ENCODE measurements at places on chromosomes 4 and X.

DNA sequence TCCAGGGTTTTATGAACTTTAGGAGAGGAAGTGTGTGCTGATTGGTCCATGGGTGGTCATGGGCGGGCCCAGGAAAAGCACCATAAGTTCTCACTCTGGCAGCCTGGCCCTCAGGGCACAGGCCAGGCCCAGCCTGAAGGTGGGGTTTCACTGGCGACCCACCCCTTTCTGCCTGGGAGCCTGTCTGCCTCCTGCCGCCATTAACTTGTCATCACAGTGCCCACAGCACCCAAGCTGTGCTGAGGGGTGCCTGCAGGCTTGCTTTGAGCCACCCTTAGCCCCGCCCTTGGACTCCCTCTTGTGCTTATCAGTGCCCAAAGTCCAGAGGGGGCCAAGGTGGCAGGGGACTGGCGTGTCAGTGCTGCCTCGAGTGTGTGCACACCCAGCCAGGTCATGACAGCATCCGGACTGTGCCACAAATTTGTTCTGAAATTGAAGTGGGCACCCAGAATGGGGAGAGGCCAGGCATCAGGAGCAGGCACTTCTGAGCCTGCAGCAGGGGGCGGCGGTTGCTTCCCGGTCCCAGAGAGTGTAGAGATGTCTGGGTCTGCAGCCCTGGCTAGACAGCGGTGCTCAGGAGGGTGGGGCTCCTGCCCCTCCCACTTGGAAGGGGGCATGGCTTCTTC, 455.6 kb downstream of the TMA16 start:
- no peak for DNase-seq

DNA sequence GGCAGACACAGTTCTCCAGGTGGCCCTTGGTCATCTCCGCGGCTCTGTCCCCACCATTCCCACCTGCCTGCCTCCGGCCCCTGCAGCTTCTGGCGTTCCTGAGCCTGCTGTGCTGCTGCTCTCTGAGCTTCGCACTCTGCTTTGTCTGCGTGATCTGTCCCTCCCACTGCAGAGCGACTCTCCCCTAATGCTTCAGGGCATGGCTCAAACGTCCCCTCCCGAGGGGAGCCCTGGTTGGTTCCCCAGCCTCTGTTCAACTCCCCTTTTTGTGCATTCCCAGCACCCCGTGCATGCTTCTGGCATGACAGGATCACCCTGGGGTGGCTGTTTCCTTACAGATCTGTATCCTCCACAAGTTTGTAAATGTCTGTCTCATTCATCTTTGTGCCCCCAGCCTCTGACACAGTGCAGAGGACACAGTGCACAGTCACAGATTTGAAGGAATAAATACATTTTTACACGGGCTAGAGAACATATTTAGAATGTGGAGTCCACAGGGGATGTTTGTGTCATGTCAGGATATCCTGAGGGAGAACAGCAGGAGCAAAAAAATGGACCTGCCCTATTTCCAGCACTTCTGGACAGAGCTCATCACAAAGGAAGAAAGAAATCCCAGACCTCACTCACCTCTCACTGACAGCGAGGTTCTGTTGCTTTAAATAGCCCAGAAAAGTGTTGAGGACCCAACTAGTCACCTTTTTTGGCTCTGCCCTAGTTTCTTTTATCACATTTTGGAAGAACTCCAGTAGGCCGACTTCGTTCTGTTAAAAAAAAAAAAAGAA, 72.6 kb downstream of the GATB start:
- DNase-seq: no peak

DNA sequence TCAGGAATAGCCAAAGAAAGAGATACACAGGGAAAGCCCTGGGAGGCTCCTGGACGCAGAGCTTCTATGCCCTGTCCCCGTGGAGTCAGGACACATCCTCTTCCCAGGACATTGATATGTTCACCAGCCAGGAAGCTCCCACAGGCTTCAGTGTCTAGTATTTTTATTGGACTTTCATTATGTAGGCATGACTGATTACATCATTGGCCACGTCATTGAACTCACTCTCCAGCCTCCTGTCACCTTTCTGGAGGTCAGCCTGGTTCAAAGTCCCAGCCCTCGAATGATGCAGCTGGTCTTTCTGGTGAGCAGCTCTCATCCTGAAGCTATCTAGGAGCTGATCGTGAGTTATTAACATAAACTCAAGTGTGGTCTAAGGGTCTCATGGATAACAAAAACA, 104.1 kb downstream of the CPEB2 start:
- DNase-seq: no peak

DNA sequence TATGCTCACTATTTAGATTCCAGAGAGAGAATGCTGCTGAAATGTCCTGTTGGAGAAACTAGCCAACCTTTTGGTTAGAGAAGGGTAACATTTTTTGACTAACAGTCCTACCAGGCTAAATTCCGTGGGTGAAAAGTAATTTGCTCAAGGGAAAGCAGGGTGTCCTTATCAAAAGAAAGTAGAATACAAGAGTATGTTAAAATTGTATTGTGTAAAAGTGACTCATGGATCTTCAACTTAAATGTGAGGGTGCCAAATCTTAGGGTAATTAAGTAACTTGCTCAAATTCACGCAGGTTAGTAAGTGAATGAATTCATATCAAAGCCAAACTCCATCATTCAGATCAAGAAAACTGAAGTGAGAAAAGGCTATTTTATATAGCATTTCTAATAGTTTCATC, 81.7 kb downstream of the PCDH7 start:
- no peak for DNase-seq

GRCh38 chr4:7055111-7055989, 12.2 kb downstream of the TADA2B start:
- DNase-seq: no peak

DNA sequence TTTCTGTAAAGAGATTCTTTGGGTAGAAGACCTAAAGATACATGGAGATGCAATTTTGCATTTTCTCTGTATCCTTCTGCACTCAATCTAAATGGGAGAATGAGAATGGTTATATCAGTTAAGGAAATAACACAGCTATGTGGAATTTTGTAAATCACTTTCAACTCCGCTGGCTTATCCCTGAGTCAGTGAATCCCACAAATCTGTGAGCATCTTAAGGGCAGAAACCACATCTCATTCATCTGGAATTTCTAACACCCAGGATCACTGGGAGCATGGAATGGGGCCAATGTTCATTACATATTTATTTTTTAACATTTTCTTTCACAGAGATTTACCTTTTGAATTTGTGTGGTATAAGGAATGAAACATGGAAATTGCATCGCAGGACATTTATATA, 167.8 kb downstream of the CFAP47 start:
- DNase-seq: no peak

DNA sequence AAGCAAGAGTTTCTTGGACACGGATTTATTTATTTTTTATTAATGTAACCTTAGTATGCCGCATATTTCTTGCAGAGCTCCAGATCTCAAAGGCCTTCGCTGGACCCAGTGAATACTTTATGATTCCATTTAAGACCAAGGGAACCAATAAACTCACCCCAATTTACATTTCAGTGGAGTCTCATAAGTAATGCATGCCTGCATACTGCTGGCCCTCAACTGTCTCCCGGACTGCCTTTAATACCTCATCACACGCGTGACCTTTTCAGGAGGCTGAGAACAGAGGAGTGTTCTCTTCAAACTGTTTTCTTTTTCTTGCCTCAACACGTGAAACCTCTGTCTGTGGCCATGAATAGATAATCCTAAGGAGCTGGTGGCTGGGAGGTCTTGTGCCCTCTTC, 240.9 kb downstream of the STIM2 start:
- DNase-seq: no peak

DNA sequence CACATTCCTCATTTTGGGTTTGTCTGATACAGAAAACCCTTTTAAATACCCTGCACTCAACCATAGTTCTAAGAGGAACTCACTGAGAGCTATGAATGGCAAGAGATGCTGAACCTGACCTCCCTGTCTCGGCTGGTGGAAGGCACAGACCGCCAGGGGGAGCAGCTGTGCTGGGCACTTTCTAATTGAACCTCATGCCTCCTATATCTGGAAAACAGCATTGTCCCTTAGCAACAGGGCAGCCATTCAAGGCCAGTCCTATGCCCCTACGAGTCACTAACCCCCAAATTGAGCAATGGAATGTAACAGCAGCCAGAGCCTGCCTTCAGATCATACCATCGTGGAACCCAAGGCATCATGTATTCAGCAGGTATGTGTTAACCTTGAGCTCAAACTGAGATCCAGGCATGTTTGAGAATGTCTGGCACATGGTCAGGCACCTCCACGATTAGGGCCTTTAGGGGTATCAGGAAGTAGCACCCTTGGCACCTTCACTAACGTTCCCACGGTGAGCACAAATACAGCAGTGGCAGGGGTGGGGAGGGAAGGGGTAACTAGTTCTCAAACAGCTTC, 5.1 kb downstream of the USP27X start:
- DNase-seq: peak; percentile 63

DNA sequence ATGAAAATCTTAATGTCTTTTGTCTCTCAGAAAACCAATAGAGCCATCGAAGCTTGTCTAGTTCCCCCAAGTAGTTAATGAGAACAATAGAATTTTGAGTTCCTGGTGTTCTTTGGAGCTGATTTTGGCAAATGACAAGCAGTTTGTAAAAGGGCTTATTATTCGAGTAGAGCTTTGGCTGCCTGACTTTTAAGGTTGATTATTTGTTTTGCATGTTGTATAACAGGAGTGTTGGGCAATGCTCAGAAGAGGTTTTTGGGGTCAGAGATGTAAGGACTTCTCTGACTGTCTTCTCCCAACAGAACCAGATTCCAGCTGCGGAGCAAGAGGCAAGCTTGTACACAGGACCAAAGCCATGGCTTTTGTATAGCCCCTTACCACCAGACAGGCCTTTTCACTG, 30.0 kb downstream of the ZCCHC12 start:
- no peak for DNase-seq

DNA sequence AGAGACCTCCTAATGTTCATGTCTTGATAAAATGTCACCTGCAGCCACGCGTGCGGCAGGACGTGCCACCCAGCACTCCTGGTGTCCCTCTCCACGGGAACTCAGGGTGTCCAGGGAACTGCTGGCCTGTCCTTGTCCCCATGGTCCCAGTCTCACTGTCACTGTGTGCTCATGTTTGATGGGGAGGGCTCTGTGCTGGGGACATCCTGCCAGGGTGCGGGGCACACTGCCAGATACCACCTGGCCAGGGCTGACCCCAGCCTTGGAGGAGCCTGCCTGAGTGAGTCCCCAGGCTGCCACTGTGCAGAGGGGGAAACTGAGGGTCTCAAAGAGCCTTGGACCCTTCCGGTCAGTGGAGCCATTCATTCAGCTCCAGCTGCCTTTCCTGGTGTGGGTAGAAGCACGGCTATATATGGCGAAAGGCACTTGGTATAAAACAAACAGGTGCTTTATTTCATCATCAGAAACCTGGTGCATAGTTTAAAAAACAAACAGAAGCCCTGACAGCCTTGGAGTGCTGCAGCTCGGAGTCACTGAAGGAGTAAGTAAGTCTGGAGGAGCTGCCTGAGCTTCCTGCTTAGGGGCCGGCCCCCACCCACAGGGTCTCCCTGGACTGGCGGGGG, 33.0 kb downstream of the NOP14 start:
- no peak for DNase-seq

DNA sequence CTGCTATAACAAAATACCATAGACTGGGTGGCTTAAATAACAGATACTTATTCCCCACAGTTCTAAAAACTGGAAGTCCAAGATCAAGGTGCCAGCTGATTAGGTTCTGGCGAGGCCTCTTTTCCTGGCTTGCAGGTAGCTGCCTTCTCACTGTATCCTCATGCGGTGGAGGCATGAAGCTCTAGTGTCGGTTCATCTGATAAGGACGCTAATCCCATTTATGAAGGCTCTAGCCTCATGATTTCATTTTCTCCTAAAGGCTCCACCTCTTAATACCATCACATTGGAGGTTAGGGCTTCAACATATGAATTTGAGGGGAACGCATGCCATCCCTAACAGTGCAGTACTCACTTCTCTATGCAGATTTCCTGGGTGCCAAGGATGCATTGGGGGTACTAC, 57.9 kb upstream of the STIM2 start:
- DNase-seq: no peak

DNA sequence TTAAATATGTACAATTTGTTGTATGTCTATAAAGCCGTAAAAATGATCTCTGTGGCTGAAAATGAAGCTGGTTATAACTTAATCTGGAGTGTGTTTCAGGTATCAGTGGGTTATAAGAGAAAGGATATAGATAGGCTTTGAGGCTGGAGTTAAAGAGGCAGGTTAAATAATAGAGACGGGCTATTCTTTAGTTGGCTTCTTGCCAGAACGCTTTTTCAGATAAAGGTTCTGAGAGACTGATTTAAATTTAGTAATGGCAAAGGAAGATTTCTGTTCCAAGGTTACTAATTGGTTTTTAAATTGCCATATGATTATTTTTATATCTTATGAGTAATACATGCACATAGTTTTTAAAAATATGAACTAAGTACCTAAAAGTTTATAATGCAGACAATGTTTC, 117.4 kb downstream of the AWAT2 start:
- DNase-seq: no peak

GRCh38 chr4:187632260-187632995, 363.1 kb upstream of the ZFP42 start:
- DNase-seq: no peak

DNA sequence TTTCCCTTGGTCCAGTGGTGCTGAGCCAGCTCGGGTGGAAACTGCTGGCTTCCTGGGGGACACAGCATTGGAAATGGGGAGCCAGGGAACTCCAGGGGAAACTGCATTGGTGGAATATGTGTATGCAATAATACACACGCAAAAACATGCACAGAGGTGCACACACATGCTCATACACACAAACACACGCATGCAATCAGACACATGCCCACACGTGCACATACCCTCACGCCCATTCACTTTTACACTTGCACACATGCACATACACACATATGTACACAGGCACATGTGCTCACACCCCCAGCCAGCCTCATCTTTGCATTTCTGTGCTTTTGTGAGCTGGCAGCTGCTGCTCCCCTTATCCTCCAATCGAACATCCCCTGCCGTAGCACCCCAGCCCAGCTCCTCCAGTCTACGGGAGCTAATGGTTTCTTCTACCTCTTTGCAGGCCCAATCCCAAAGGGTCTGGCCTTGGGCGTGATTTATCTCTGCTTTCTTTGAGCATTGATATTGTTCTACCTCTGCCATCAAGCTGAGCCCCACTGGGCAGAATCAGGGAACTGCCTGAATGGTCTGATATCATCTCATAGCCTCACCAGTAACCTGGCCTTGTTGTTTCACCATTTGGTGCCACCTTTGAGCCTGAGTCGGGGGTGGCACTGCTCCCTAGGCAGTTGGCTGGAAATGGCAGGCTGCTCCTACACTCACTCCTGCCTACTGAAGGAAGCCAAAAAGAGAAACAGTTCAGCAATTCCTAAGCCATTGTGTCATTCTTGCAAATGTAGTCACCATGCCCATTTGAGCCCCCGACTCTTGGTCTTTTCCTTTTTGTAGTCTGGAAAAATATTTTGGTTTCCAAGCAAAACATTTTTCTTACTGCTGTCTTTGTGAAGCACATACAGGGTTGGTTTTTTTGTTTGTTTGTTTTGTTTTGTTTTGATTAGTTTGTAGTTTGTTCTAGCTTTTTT, 104.4 kb upstream of the MAMLD1 start:
- no peak for DNase-seq

GRCh38 chr4:186623546-186623945, 68.2 kb upstream of the MTNR1A start:
- no peak for DNase-seq

DNA sequence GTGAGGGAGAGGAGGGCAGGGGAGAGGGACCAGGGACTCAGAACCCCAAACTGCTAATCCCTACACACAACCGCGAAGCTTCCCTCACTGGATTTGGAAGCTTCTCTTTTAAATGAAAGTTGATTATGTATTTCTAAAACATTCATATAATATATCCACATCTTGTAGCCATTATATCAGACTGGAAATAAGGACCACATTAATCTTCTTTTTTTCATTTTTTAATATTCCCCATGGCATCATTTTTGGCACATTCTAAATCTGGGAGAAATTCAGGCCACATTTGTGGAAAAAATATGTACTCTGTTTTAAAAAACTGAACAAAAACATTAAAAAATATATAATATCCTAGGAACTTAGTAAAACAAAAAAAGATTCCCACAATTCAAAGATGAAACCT, 97.8 kb downstream of the AFAP1 start:
- no peak for DNase-seq

All from stimulated activated CD4-positive, alpha-beta T cell treated with anti-CD3 and anti-CD28 coated beads, Interleukin-4, amount 100 ng/mL, for 1 hour (primary cell).